ENCODE measurements at places on chromosomes 7 and 10.

GRCh38 chr7:38548605-38549004, 82.6 kb downstream of the AMPH start:
- DNase-seq = no peak

- no peak for DNase-seq
Measured at GRCh38 chr7:80414331-80414730, 97.5 kb downstream of the GNAT3 start.

- no peak for DNase-seq
Measured at GRCh38 chr10:122126763-122127659, 138.0 kb downstream of the TACC2 start.

DNA sequence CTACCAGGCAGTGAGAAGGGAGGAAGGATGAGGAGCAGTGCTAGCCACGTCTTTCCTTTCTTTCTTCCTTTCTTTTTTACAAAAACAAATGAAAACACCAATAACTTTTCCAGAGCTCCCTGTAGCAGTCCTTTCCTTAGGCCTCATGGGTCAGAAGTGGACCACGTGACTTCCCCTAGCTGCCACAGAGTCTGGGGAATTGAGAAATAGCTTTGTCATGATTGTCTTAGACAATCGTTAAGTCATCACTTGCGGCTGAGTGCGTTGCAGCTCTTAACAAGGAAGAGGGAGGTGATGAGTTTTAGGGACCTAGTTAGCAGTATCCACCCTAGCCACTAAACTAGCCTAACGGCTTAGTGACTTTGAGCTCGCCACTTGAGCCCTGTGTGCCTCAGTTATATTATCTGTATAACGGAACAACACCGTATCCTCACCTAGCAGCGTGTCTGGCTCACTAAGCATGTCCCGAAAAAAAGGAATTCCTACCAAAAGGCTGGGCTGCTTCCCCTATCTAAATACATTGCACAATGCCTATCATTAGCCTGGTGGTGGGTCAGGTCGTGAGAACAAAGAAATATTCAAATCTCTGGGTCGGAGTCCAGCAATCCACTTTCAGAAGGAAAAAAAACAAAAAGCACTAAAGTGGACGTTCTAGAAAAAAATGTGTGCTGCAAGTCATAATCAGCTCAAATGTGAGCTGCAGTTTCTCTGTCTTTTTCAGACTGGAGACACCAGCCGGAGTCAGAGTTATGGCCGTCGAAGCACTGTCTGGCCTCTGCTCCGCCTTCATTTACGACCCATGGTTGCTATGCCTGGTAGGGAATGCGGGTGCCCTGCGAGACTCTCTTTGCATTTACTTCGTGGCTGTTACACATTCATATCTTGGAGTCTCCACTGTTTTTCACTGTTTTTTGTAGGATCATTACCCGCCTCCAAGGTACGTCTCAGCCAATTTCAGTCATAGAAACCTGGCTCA, 338.5 kb upstream of the FOXK1 start:
- no peak for DNase-seq

DNA sequence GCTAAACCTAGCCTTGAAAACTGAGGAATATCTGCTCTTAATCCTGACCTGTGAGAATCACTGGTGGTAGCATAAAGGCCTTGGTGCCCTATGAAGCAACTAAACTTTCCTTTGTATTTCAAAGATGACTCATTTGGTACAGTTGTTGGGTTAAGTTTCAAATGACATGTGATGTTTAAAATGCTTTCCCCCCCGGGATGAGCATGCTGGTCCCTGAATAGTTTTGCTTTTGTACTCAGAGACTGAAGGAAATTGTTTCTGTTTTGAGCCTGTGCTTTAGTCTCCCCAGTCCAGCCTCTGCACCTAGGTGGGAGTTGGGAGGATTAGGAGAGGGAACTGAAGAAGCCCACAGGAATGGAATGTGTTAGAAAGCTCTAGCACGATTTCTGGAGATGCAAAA, 258.9 kb upstream of the NPY start:
- no peak for DNase-seq

GRCh38 chr10:74586088-74586585, 240.3 kb upstream of the KAT6B start:
- DNase-seq = no peak
